ENCODE measurements at places on chromosomes 7 and 10. TPM values are rescaled to one million over a fixed set of nuclear protein-coding genes. Genes with fewer than 3 reads are reported as not detected.

GRCh38 chr7:46186131-46186530 lies 265.1 kb upstream of the IGFBP3 start:
- no peaks in the 10 kb centered on the region for H3K36me3 ChIP-seq
- H3K27ac ChIP-seq, result no peak overlapping the region
- H3K4me3 ChIP-seq, result no peak overlapping the region
- DNase-seq, result no peak
- H3K4me1 ChIP-seq, result no peaks in the 10 kb centered on the region

DNA sequence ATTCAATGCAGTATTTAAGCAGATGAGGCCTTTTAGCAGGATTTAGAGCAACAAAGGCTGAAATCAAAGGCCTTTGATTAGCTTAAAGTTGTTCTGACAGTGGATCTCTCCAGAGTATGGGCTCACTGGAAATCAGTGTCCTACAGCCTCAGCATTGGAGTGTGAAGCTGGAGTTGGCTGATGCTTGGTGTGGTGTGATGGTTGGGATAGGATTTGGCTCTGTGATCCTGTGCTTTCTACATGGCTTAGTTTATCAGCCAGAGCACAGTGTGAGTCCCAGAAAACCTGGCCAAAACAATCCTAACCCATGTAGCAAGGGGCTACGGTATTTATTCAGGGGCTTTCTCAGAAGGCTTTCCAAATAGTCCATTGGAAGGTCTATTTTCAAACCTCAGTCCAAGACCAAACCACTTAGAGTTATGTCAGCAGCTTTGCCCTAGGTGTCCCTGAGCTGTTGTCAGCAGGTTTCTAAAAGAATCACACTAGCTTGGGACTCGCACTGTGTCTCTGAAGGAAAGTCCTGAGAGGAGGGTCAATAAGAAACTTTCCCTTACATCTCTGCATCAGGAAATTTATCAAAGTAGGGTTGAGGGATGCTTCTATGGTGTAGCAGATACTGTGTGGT lies 65.4 kb upstream of the ANKRD1 start:
- H3K4me3 ChIP-seq, result no peak overlapping the region
- DNase-seq, result no peak
- H3K4me1 ChIP-seq, result no peaks in the 10 kb centered on the region
- H3K27me3 ChIP-seq, result no peaks in the 10 kb centered on the region

DNA sequence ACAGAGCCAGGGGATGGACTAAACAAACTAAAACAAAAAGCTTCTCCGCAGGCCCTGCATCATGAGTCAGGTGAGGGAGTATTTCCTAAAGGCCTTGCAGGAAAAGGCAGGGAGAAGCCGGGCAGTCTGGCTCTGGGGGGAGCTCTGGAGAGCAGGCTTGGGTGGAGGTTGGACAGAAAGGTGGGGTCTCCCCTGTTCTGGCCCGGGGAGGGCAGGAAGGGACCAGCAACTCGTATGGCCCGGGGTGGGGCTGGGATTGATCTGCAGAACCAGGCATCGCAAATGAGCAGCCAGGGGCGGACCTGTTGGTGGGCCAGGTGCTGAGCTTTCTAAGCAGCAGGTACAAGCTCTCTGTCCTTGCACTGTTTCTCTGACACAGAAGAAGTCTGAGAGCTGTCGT lies 235.2 kb downstream of the TCERG1L start:
- DNase-seq, result no peak
- H3K27ac ChIP-seq, result no peak overlapping the region
- no peaks in the 10 kb centered on the region for H3K4me1 ChIP-seq
- no peak overlapping the region for H3K4me3 ChIP-seq

DNA sequence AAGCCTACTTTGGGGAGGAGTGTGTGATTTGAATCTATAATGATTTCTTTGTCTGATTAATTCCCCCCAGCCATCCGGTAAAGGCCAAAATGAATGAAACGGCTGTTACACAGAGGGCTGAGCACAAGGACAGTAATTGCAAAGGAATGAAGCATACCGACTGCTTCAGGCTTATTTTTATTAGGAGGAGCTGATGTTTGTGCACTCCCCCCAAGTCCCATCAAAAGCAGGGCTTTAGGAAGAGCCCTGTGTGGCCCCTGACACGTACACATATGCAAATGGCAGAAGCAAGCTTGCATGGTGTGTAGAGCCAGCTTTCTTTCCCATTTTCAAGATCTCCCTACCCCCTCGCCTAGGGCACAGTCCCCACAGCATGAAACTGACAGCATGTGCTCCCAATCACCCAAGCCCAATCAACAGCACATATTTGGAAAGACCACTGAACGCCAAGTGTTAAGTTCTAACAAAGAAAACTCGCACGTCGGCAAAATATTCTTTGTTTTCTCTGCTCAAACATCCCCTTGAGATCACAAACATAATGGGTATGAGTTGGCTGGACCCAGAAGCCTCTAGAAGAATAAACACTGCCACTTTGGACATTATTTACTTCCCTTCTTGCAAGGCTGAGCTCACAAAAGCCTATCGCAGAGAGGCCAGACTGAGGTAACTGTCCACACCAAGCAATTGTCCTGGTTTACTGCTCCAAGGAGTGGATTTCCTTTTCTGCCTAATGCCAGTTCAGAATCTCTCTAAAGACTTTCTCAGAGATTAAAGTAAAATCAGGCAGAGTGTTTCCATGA lies 143.0 kb downstream of the CUBN start:
- no peak for DNase-seq
- no peaks in the 10 kb centered on the region for H3K36me3 ChIP-seq
- H3K27ac ChIP-seq, result peak overlapping the region; percentile 99

- no peaks in the 10 kb centered on the region for H3K27me3 ChIP-seq
- no peak overlapping the region for H3K27ac ChIP-seq
- H3K36me3 ChIP-seq, result no peaks in the 10 kb centered on the region
Observed at GRCh38 chr10:124644771-124645415, 99.3 kb downstream of the FAM53B start.

GRCh38 chr10:100829097-100829870 lies 83.5 kb upstream of the SLF2 start:
- no peaks in the 10 kb centered on the region for H3K4me1 ChIP-seq
- H3K4me3 ChIP-seq, result no peak overlapping the region
- peaks cover 83% of the 10 kb centered on the region for H3K27me3 ChIP-seq
- H3K36me3 ChIP-seq, result no peaks in the 10 kb centered on the region

DNA sequence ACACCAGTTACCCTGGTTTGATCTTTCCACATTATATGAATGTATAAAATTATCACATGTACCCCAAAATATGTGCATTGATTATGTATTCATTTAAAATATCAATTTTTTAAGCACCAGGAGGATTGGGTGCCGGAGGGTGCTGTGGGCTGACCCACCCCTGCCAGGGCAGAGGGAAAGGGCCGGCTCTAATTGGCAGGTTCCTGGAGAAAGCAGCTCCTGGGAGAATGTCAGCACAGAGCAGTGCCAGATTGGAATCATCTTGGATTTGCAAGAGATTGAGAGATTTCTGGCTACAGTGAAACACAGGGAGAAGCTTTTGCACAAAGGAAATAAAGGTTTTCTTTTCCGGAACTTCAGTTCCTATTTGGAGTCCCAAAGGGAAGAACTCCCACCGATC lies 264.4 kb upstream of the TCERG1L start:
- no peak overlapping the region for H3K27ac ChIP-seq
- no peak overlapping the region for H3K4me3 ChIP-seq
- no peaks in the 10 kb centered on the region for H3K4me1 ChIP-seq

DNA sequence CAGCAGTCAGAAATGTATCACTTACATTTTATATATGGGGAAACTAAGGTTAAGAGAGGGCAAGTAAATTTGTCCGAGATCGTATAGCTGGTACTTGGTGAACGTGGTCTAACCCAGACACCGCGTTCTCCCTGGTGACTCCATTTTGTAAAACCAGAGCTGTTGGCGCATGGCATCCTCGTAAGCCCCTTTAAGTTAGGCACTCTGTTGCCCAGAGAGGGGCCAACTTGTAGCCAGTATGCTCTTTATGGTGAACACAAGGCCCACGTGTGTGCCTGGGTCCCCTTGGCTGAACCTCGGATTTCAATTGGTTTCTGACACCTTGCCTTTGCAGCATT lies 39.7 kb upstream of the ZNF518A start:
- peak overlapping the region; percentile 82 for H3K4me3 ChIP-seq
- peak overlapping the region; percentile 94 for H3K27ac ChIP-seq
- no peak for DNase-seq
- H3K27me3 ChIP-seq, result no peaks in the 10 kb centered on the region
- no peaks in the 10 kb centered on the region for H3K36me3 ChIP-seq

GRCh38 chr10:131444286-131444685 lies 132.8 kb upstream of the TCERG1L start:
- no peak for DNase-seq
- H3K4me3 ChIP-seq, result no peak overlapping the region
- no peaks in the 10 kb centered on the region for H3K36me3 ChIP-seq
- no peak overlapping the region for H3K27ac ChIP-seq

- H3K36me3 ChIP-seq, result no peaks in the 10 kb centered on the region
- H3K4me1 ChIP-seq, result no peaks in the 10 kb centered on the region
- no peak for DNase-seq
Observed at GRCh38 chr7:158351051-158351450, 236.6 kb downstream of the PTPRN2 start.

- H3K36me3 ChIP-seq, result no peaks in the 10 kb centered on the region
- no peak overlapping the region for H3K4me3 ChIP-seq
- H3K27ac ChIP-seq, result no peak overlapping the region
- no peak for DNase-seq
Observed at GRCh38 chr10:103752680-103753248, 102.6 kb downstream of the SH3PXD2A start.

DNA sequence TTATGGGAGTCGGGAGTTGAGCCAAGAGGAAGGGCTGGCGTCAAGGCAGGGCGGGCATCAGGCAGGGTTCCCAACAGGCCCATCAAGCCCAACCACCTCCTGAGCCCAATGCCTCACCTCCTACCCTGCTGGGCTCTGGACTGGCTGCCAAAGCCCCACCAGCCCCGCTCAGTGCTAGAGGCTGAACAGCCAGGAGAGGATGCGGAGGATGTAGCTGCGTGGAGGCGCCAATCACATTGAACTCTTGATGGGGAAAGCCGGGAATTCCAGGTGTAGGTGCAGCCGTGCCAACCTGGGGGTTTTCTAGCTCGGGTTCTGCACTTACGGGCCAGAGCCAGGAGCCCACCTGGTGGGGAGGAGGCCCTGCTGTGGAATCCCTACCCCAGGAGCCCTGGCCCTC lies 12.9 kb downstream of the ATP5MF start:
- DNase-seq, result no peak
- peaks cover 64% of the 10 kb centered on the region for H3K36me3 ChIP-seq
- H3K27ac ChIP-seq, result no peak overlapping the region
- H3K4me1 ChIP-seq, result no peaks in the 10 kb centered on the region
- no peak overlapping the region for H3K4me3 ChIP-seq
- H3K27me3 ChIP-seq, result no peaks in the 10 kb centered on the region

- no peaks in the 10 kb centered on the region for H3K4me1 ChIP-seq
- H3K27me3 ChIP-seq, result no peaks in the 10 kb centered on the region
- no peak for DNase-seq
- H3K4me3 ChIP-seq, result no peak overlapping the region
- no peaks in the 10 kb centered on the region for H3K36me3 ChIP-seq
Observed at GRCh38 chr10:14757986-14758385, 16.7 kb downstream of the FAM107B start.

- no peak for DNase-seq
- no peaks in the 10 kb centered on the region for H3K27me3 ChIP-seq
- H3K27ac ChIP-seq, result no peak overlapping the region
- H3K36me3 ChIP-seq, result peaks cover 4% of the 10 kb centered on the region
Observed at GRCh38 chr7:132541656-132542055, 34.6 kb downstream of the PLXNA4 start.

DNA sequence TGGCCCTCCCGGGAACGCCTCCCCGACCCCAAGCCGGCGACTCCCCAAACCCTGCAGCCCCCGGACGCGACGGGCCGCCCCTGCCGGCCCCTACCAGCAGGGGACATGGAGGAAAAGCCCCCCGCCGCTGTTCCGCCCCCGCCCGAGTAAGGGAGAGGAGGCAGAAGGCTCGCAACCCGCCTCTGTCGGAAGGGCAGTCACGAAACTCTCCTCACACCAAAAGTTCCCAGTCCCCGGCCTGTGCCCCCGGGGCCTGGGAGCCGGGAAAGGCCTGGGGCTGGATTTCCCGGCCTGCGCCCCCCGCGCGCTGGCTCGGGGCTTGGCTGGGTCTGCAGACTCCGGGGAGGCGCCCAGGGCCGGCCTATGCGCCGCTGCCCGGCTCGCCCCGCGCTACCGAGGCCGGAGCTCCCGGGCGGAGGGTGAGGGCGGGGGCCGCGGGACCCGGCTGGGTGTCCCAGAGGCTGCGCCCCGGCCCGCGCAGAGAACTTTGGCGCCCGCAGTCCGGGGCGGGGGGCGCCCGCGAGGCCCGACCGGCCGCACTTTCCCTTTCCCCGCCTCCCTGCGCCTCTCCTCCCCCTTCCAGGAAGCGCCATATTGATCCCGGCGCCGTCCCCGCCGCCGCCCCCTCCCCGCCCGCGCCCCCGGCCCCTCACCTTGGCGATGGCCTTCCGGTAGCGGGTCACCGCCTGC lies 728 bp downstream of the PARD3 start:
- peak; percentile 91 for DNase-seq
- H3K36me3 ChIP-seq, result no peaks in the 10 kb centered on the region
- H3K4me3 ChIP-seq, result peak overlapping the region; percentile 85
- H3K4me1 ChIP-seq, result peaks cover 30% of the 10 kb centered on the region
- H3K27me3 ChIP-seq, result no peaks in the 10 kb centered on the region

DNA sequence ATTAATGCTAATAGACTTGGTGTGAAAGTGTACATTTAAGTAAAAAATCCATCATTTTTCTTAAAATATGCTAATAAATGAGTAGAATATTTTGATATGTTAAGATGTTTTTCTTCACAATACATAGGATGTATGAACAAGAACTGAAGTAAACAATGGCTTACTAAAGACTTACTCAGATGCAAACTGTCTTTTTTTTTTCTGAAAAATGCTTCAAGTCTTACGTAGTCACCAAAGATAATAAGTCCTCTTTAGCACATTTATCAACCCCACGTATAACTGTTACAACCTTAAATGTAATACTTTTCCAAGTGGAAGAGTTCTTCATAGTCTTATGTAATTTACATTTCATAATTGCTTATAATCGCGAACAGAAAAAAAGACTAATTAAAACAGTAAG lies 54.8 kb downstream of the MDFIC start:
- DNase-seq, result no peak
- H3K36me3 ChIP-seq, result no peaks in the 10 kb centered on the region
- no peaks in the 10 kb centered on the region for H3K4me1 ChIP-seq

- no peak for DNase-seq
- H3K27ac ChIP-seq, result no peak overlapping the region
- no peaks in the 10 kb centered on the region for H3K4me1 ChIP-seq
Observed at GRCh38 chr7:16604054-16604453, 41.5 kb downstream of the ANKMY2 start.

MYH16 gene
- polyA plus RNA-seq, result 0.41 TPM

CRPPA gene
- 0.15 TPM for polyA plus RNA-seq

AUTS2 gene
- 7.8 TPM for polyA plus RNA-seq

SYT15 gene
- 0.07 TPM for polyA plus RNA-seq

ADCYAP1R1 gene
- polyA plus RNA-seq, result 0.71 TPM

STX1A gene
- polyA plus RNA-seq, result 81.2 TPM

RPS24 gene
- 4,595 TPM for polyA plus RNA-seq

C7orf33 gene
- polyA plus RNA-seq, result not detected

DGKB gene
- polyA plus RNA-seq, result 2.1 TPM

All from SK-N-SH (cell line).